ENCODE measurements at places on chromosomes 7 and 10.

DNA sequence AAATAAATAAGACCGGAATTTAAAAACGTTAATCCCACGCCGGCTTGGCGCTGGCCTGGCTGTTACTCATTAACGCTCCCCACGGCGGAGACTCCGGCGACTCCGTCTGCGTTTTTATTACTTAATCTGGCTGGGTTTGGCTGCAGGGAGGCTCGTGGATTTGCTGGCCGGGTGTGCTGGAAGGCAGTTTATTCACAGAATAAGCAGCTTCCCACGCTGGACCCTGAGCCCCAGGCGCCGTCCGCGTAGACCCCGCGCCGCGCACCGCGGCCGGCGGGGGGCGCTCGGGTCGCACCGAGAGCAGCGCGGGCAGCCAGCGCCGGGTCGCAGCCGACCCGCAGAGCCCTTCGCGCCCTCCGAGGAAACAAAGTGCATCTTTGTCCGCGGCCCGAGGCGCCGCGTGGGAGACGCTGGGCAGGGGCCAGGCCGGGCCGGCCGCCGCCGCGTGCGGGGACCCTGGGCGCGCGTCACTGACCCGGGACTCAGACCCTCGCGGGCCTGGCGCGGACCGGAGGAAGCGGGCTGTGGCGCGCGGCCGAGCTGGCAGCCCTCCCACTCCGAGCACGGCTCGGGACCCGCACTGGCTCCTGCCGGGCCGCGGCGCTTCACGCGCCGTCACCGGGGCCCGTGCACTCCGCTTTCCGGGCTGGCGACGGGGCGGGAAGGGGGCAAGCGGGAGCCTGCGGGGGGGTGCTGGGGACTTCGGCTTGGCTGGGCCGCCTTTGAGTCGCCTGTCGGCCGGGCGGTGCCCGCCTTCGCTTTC lies 587 bp upstream of the GRK5 start:
- DNase-seq: peak; percentile 67

- peak; percentile 71 for DNase-seq
Observed at GRCh38 chr10:128011059-128011979, 104.4 kb downstream of the PTPRE start.

DNA sequence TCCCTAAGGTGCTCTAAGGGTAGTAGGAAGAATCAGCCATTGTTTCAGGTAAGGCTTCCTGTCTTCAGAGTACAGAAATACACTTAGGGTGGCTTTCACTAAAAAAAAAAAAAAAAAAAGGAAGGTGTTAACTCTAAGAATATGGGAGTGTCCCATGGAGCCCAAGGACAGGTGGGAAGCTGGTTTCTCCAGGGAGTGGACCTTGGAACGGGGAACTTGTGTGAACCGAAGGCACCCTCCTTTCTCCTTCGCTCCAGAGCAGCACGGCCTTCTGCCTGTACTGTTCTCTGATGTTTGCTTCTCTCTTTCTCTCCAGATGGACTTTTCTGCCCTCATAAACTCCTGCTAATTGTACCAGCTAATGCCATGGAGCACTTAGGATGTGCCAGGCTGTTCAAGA lies 6.2 kb downstream of the OPALIN start:
- DNase-seq: no peak

GRCh38 chr7:134940729-134941128 lies 45.6 kb upstream of the AGBL3 start:
- no peak for DNase-seq

DNA sequence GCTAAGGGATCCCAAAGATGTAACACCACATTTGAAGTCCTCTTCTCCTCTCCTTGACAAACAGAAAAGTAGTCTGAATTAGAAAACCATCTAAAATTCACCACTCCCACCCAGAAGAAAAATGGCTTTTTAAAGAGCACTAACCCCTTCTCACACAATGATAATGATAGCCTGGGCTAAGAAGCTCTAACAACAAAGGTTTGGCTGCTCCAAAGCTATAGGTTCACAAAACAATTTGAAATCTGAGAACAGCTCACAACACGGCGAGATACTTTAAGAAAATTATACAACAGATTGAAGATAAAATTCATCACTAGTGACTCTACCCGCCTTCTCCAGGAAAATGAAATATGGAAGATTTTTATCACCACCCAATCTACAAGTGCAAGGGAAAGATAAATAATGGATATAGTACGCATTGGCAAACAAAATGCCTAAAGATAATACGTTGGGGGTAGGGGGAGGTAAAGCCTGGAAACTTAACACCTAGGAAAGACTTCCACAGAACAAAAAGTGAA lies 7.4 kb downstream of the ITGB1 start:
- DNase-seq: no peak

- DNase-seq: no peak
Observed at GRCh38 chr7:510782-511281, 8.8 kb downstream of the PDGFA start.

GRCh38 chr7:108284349-108285002 lies 154.3 kb upstream of the LAMB4 start:
- DNase-seq: no peak
